ENCODE measurements at places on chromosomes 6 and 20. TPM values are rescaled to one million over a fixed set of nuclear protein-coding genes. Genes with fewer than 3 reads are reported as not detected.

ZNF343 gene
- total RNA-seq, result 10.9 TPM

DNA sequence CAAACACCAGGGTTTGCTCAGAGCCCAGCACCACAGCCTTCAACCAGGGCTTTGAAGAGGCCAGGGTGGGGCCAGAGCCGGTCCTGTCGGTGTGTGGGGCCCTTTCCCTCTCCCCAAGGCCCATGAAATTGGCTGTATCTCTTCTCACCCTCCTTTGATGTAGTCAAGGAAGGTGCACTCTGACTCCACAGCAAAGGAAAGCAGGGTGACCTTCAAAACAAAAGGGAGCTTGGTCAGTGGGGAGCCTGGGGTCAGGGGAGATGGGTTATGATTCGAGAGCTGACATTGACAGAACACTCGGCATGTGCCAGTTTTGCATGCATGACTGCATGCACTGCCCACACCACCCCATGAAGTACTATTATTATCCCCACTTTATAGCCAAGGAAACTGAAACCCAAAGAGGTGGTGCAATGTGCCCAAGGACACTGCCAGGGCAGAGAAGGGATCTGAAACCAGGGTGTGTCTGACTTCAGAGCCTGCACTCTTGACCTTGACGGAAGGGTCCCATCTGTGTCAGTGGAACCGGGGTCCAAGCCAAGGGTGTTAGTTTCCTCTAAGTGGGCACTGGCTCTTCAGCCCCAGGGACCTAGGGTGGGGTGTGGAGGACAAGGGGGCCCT lies 55.4 kb downstream of the RAB44 start:
- DNase-seq, result no peak

DNA sequence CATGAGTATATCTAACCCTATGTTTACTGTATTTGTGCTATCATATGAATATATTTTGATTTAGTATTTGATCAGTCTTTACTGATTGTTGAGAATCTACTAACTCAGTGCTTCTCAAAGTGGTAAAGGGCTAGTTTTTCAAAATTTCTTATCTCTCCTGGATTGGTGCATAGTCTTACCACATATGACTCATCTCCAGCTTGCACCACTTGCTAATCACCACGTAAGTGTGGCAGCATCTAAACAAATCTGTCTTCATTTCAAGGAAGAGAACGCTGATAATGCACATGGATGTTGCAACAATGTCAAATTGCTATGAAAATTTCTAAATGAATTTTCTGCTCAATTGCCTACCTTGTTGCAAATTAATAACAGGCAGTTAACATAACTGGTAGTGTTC lies 299.5 kb downstream of the PAX1 start:
- DNase-seq, result no peak

DNA sequence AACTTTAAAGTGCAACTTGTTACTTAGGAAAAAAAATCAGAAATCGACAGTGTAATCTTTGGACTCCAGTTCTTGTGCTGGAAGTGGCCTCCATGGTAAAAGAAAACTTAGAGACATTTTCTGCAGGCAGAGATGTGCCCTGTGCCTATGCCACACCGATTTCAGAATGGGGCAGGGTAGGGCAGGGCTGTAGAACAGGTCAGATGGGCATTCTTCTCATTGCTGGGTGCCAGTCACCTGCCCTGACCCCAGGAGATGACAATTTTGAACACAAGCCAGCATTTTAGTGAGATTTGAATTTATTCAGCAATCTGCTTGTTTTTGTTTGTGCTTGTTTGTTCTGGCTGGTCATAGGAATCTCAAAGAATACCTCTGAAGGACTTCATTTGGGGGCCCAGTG lies 63.3 kb downstream of the SASH1 start:
- DNase-seq, result no peak

LY6G6F gene
- total RNA-seq, result not detected

DNA sequence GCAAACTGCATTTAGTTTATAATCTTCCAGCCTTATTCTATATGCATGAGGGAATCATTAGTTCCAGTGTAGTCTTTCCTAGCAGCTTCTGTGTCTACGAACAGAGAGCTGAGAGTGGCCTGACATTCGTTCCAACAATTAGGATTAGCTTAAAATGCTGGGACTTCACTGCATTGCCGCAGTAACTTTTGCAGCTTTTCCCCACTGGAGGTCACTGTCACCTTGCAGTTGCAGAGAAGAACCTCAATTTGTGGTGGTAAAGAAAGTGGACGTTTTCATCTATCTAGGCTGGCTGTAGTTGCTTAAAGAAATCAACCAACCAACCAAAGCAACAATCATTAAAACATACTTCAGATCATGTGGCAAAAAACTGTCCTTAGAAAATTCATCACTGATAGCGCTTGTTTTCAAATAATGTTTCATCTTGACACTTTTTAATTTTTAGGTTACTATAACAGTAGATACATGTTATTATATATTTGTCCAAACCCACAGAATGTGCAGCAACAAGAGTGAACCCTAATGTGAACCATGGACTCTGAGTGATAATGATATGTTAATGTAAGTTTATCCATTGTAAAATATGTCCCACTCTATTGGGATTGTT lies 12.2 kb downstream of the MYLK4 start:
- DNase-seq, result peak; percentile 17

BCAS1 gene
- total RNA-seq, result not detected

DNA sequence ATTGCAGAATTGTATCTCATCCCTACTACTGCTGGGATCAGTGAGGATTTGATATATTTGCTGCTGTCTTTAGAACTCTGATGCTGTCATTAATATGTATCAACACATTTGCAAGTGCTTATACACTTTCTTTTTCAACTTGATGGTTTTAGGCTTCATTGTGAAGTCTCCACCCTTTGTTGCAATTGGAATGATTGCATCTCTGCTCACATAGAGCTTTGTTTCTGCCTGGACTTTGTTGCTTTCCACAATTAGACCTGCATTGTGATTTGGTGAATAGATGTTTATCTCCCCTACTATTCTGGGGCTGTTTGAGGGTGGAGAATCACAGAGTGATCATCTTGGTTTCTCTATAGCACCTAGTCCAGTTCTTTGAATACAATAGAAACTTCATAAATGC lies 666.7 kb downstream of the EPM2A start:
- DNase-seq, result no peak

DNA sequence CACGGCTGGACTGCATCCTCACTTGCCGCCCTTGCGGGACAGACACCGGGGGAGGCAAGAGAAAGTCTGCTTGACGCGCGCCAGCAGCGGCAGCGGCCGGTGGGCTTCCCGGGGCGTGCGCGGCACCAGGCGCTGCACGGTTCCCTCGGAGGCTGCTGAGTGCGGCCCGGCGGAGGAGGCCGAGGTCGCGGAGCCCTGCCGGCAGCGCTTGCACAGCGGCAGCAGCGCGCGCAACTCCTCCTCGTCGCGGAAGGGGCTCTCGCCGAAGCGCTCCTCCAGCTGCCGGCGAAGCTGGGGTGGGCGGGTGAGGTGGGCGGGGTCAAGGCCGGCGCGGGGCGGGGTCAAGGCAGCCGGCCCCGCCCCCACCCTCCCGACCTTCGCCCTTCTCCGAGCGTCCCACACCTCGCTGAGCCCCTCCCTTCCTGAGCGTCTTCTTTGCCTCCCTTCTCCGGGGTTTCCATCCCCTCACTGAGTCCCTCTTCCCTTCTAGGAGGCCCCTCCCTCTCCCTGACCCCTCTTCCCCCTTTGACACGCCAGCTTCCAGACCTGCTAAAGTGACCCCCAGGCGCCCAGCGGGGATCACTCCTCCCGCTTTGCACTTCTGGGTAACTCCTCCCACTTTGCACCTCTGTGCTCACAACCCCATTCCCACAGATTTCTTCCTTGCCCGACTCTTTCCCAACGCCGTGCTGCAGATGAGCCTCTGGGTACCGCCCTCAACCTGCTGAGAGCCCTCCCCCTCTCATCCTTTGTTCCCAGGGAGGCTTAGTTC lies 8.8 kb downstream of the DUSP15 start:
- peak; percentile 51 for DNase-seq

DNA sequence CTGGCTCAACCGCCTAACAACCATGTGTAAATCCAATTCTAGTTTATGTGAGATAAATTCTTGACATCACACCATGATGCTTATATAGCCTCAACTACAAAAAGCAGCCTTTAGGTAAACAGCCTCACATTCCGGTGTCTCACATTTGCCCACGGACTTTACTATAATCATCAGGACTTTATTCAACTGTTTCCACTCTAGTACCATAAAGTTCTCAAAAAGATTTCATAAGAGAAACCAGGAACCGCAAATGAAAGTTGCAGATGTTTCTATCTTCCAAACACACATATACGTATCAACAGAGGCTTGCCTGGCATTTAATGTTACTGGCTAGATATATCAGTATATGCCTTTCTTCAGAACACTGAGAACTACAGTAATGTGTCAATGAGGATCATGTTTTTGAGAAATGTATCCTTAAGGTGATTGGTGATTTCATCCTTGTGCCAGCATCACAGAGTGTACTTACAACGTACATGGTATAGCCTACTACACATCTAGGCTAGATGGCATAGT lies 80.0 kb downstream of the EPB41L2 start:
- DNase-seq, result no peak

DNA sequence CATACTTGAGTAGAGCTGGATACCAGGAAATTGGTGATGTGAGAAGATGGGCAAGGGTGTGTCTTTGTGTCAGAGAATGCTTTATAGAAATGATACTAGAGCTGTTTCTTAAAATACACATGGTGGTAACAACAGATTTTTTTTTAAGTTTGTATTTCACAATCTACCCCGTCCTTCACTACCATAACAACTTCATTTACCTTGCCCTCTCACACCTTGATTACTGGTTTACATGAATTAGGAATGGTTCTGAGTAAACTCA lies 45.4 kb downstream of the RARS2 start:
- no peak for DNase-seq

KCNK15 gene
- not detected for total RNA-seq

- DNase-seq, result no peak
Observed at GRCh38 chr20:30601974-30602373, 655.5 kb upstream of the DEFB115 start.

PBOV1 gene
- total RNA-seq, result not detected

- DNase-seq, result no peak
Observed at GRCh38 chr6:46781478-46782378, 11.5 kb upstream of the MEP1A start.

- DNase-seq, result no peak
Observed at GRCh38 chr6:88631830-88632229, 331.6 kb downstream of the RNGTT start.

DNA sequence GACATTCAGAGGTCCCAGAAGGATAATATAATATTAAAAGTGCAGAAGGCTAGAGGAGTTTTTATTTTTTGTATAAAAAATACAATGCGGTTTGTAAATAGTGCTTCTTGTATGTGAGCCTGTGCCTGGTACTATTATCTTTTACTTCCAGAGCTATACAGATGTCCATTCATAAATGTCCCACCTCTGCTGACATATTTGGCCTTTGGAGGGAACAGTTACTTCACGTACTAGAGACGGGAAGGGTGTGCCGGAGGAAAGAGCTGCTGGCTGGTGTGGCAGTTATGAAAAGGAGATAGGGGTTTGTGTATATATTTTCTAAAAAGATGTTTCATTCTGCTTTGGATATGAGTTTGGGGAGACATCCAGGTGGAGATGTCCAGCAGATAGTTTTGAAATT lies 8.8 kb downstream of the CD109 start:
- DNase-seq, result no peak

- DNase-seq, result no peak
Observed at GRCh38 chr6:3888153-3888957, 39.2 kb downstream of the FAM50B start.

TREM2 gene
- total RNA-seq, result not detected

All from T-cell (primary cell).